ENCODE measurements at places on chromosomes 4 and X. TPM values are rescaled to one million over a fixed set of nuclear protein-coding genes. Genes with fewer than 3 reads are reported as not detected.

Gene RRAGB
- 65.7 TPM for total RNA-seq

Gene KLF8
- 10.7 TPM for total RNA-seq

Gene CPLX1
- total RNA-seq: 5.3 TPM

Gene PCDH18
- 101 TPM for total RNA-seq

Gene FGD1
- 8.9 TPM for total RNA-seq

Gene ATP8A1
- total RNA-seq: 39.0 TPM

Gene GLRB
- total RNA-seq: 70.1 TPM

Gene USP51
- 12.0 TPM for total RNA-seq

Gene KCNIP4
- total RNA-seq: 12.5 TPM

DNA sequence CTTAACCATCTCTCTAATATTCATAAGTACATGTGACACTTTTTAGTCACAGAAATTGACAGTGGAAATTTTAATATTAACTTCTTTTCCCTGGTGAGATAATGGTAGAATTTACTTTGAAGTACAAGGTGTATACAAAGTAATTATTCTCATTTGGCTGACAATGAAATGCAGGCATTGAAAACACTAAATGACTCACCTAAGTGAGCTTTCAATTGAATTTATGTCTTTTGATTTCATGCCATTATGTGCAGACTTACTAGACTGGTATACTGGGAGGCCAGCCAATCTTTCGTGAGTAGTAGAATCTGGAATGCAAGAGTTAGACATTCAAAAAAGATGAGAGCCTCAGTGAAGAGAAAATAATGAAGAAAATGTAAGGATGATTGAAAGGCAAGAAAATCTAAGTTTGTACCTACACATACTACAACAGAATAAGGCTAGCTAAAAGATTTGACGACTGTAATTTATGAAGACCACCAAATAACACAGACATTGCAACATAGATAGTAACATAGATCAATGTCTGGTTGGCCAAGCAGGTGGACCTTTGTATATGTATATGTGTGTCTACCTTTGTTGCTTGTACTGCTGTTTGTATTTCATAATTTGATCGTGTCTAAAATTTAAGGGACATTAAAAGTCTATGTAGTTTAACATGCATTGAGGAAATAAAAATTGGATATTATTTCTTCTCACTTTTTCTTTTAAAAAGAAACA lies 459.7 kb downstream of the IL15 start:
- peak; percentile 63 for DNase-seq

- DNase-seq: no peak
Observed at GRCh38 chr4:38566806-38567398, 97.1 kb upstream of the KLF3 start.

DNA sequence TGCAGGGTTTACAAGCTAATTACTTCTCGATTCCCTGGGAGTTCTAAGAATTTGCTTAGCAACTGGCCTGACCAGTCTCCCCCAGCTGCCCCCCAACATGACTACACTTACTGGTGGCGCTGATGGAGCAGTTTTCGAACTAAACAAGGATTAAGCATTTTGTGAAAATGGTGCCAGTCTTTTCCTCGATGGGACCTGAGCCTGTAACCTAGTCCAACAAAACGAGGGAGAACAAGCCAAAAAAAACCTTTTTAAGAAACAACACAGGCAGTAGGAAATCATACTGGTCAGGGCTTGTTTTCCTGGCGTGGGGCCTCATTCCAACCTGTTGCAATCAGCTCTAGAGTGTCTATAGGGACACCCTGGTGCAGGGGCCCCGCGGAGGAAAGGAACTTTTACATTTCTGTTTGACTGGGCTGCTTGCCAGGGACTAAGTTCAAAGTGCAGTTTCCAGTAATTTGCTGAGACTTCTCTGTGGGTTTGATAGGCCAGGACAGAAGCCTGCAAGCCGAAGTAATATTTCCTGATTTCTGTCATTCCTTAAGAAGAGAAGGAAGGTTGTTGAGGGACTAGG lies 158.7 kb downstream of the SPRY1 start:
- DNase-seq: no peak

GRCh38 chrX:153648358-153649177 lies 1.6 kb downstream of the DUSP9 start:
- DNase-seq: no peak

GRCh38 chr4:158996669-158997074 lies 106.2 kb upstream of the RAPGEF2 start:
- no peak for DNase-seq

DNA sequence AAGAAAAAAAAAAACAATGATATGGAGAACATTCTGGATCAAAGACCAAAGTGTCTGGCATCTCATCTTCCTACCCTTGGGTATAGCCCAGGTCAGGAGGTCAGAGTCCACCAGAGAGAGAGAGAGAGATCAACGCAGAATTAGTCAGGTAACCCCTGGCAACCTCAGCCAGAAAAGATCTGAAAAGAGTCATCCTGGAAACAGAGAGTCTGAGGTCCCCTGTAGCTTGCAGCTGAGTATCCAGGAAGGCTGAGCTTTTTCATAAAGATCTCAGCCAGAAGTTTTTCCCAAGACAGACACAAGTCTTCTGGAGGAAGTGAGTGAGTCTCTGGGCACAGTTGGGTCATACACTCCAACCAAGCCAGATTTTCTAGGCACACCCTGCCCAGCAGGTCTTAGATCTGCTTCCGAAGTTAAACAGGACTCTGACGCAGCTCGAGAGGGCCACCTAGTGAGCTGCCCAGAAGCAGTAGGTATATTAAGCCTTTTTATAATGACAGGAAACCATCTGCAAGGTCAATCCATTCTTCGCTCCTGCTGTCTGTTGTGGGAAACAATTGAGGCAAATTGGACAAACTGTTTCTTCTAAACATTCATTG lies 35.7 kb downstream of the ACE2 start:
- no peak for DNase-seq

DNA sequence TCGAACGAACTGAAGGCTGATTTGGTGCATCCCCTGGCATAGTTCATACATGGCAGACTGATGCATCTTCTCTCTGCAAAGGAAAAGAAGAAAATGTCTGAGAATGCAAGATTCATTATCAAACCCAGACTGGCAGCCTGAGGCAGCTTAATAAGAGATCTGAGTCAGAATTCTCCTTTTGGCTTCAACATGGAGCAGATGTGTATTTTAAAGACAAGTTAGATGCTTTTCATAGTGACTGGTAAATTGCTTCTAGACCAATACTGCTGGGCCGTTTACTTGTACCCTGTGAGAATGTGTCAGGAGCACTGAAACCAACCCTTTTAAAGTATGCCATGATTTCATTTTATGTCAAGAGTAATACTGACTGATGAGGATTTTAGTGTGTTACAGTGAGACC lies 322.0 kb downstream of the NR3C2 start:
- no peak for DNase-seq

DNA sequence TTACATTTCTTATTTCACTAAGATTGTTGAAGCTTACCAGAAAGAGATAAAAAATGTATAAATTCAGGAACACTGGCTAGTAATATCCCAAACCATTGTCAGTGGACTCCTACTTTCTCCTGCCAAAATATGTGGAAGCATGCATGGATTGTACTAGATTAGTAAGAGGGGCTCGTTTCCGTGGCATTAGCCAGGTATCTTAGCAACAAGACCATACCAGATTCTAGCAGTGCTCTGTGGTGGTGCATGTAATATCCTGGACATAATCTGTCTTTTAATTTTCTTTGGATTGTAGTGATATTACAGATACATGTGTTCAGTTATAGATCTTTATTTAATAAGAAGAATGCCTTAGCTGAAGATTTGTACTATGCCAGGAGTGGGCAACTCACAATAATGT lies 371.9 kb upstream of the PITX2 start:
- DNase-seq: peak; percentile 81

- no peak for DNase-seq
Observed at GRCh38 chr4:87270144-87270543, 49.7 kb upstream of the KLHL8 start.

DNA sequence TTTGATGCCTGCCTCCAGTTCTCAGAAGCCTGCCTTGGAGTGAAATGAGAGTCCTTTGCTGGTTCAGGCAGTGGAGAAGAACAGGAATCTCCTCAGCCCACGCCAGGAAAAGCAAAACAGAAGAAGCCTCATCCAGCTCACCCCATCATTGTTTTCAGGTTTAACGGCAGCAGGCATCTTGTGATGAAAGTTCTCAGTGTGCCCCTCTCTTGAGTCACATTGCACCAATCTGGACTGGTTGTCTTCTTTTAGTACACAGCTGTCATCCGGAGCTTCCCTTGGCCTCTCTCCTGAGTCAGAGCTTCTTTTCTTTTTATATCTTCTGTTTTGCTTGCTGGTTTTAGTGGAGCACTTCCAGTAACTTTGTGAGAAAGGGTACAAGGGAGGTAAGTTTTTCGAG lies 50.9 kb downstream of the TSPAN7 start:
- DNase-seq: no peak

DNA sequence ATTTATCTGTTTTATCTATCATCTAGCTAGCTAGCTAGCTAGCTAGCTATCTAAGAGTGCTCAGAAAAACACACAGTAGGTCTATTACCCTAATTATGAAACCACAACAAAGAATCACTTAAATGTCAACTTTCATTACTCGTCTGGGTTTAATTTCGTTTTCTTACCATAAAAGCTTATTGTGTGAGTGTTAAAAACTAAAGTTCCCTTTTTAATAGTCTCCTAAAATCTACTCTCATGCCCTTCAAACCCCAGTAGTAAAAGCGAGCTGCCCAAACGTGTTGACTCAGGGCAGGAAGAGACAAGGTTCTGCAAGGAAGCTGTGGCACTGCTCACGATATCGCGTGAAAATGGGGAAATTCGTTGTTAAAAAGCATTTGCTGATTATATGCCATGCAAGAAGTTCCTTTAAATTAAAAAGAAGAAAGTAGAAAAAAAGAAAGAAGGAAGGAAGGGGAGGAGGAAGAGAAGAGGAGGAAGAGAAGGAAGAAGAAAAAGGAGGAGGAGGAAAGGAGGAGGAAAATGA lies 595 bp downstream of the MBNL3 start:
- peak; percentile 21 for DNase-seq

GRCh38 chr4:96009427-96010119 lies 169.7 kb downstream of the PDHA2 start:
- peak; percentile 4 for DNase-seq

- no peak for DNase-seq
Observed at GRCh38 chr4:24104158-24104565, 214.3 kb upstream of the PPARGC1A start.

GRCh38 chr4:181202240-181202639 lies 1041.0 kb upstream of the TENM3 start:
- no peak for DNase-seq

DNA sequence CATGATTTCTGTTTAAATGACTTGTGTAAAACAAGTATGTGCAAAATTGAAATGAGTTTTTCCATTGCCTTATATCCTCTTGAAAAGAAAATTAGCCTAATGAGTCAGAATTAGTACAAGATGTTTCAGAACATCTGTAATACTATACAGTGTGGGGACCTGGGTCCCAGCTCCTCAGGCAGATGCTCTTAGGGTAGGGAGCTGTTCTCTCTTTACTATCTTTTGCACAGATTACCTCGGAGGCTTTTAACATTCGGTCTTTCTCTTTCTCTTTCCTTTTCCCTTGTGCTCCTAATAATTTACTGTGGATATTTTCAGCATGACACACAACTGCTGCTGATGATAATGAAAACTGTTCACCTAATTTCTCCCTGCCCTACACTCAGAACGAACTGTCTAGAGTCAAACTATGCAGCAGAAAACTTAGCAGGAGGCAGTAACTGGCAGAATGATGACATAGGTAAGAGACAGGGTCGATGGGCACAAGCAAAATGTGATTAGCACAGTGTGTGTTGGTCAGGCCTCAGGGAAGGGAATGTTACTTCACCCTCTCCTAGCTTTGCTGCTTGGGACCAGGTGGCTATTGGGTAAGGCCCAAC lies 455.3 kb downstream of the PDHA2 start:
- no peak for DNase-seq

GRCh38 chr4:40228497-40229365 lies 31.9 kb downstream of the RHOH start:
- no peak for DNase-seq

DNA sequence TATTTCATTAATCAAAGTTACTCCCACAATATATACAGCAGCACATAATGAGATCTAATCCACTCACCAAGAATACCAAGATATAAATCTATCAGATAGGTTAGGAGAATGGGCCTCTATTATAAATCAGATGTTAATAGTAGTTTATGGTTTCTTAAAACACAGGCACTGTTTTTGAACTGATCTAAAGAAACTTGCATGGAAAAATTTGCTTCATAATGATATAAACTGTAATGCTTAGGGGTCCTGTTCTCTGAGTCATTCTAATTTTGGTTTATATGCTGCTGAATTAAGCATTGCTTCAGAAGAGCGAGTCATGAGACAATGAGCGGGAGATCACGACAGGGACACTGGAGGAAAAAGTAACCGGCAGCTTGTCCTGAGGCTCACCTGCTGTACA lies 113.3 kb upstream of the OTUD4 start:
- no peak for DNase-seq

- no peak for DNase-seq
Observed at GRCh38 chr4:45215976-45216542, 489.7 kb upstream of the GNPDA2 start.

GRCh38 chrX:34918856-34919255 lies 23.7 kb upstream of the FAM47B start:
- no peak for DNase-seq

DNA sequence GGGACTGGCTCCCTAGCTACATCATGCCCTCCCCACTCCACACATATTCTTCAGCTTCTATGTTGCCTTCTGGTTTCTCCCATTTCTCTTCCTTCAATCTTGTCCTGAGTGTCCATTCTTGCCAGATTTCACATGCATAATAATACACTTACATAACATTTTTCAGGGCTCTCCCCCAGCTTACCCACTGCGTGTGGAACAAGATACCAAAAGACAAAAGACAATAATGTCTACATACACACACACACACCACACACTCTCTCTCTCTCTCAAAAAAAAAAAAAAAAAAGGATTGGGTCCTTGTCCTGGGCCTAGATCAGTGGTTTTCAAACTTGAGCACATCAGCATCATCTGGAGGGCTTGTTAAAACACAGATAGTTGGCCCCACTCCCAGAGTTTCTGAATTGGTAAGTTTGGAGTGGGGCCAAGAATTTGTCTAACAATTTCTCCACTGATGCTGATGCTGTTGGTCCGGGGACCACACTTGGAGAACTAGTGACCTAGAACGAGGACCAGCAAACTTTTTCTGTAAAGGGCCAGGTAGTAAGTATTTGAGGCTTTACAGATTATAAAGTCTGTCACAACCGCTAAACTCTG lies 6.5 kb upstream of the SMARCA1 start:
- no peak for DNase-seq

- no peak for DNase-seq
Observed at GRCh38 chrX:78945186-78945912, at the start of gene P2RY10. Gene P2RY10 (plus strand): TSS chrX:78945391. CDS start chrX:78960521, 15,130 bp downstream.

DNA sequence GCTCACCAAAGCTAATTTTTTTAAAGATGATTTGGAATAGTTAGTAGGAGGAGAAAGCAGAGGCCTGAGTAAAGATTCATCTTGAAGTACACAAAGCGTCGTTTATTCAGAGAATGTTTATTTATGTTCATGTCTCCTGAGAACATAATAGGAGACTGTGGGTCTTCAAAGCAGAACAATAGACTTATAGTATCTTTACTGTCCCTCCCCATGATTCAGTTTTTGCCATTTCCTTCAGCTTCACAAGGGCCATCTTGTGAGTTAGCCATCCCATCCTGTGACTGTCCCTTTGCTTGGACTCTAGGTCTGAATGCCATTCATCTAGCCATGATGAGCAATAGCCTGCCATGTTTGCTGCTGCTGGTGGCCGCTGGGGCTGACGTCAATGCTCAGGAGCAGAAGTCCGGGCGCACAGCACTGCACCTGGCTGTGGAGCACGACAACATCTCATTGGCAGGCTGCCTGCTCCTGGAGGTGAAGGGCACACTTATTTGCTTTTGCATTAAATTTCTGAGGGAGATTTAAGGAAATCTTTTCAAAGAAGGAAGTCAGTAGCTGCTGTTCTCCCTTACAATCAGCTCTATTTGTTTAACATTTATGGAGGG lies 105.8 kb downstream of the NFKB1 start:
- no peak for DNase-seq

All from spinal cord (tissue), 10 donors.